ENCODE measurements at places on chromosomes 3 and 15.

- no peak for DNase-seq
These were observed 303.6 kb upstream of the ARPP21 start for GRCh38 chr3:35335703-35336102.

- DNase-seq: no peak
These were observed 55.7 kb downstream of the B3GNT5 start for GRCh38 chr3:183308751-183309150.

- no peak for DNase-seq
These were observed 1158.8 kb downstream of the IGSF11 start for GRCh38 chr3:117875887-117876286.

- no peak for DNase-seq
These were observed 103.4 kb downstream of the IGF1R start for GRCh38 chr15:98751767-98752166.

- no peak for DNase-seq
These were observed 70.6 kb upstream of the SNRK start for GRCh38 chr3:43215663-43216275.
